ENCODE measurements at places on chromosomes 4 and X.

- DNase-seq = no peak
Observed at GRCh38 chrX:44980403-44980802, 107.4 kb downstream of the KDM6A start.

GRCh38 chrX:46433892-46434291, 111.3 kb downstream of the ZNF674 start:
- peak; percentile 18 for DNase-seq

- no peak for DNase-seq
Observed at GRCh38 chr4:142356801-142357200, 489.3 kb downstream of the INPP4B start.

DNA sequence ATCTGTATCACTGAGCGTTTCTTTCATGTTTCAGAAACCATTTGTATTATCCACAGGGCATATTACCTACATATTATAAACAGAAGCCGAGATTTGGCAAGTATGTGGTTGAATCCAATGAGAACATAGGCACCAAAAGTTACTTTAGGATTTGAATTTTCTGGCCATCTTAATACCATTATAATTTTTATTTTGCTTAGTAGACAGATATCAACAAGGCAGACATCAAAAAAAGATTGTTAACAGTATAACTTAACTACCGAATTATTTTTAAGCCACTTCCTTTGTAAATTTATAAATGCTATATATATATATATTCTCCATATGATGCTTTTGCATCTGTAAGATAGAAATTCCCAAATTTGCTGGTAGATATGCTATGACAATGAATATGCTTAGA, 2.2 kb downstream of the GUCY1B1 start:
- DNase-seq = no peak

DNA sequence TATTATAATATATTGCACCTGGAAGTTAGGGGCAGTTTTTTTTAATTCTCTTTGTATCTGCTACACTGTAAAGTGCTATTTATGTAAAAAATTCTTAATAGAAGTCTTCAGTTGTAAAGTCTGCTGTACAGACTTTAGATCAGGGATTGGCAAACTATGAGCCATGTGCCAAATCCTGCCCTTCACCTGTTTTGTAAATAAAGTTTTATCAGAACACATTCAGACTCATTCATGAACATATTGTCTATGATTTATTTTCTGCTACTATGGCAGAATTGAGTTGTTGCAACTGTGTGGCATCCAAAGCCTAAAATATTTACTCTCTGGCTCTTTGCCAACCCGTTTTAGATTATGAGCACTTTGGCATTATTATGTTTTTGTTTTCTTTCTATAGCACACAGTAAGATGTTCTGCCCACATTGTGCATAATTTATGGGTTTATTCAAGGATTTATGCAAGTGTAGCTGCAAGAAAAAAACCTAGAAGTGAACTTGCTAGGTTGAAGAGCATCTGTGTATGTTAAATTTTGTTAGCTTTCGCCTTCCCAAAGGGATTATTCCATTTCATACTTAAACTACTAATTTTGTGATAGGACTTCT, 56.9 kb downstream of the CLCN3 start:
- DNase-seq = no peak

GRCh38 chrX:9430346-9430921, 34.4 kb upstream of the TBL1X start:
- DNase-seq = peak; percentile 44

DNA sequence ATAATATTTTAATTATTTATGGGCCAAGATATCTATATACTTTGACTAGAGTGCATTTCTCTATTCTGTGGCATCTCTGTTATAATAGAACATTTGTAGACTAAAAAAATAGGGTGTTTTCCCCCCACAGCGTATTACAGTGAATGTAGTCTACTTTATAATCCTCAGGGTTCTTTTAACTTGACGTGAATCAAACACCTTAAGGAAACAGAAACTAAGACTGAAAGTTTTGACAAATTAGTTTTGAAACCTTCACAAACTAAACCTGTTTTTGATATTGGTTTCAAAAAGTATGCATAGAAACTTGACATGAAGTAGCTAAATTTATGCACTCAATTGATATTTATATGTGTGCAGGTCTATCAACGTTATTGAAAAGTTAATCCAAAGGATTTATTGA, 1963.1 kb upstream of the TENM3 start:
- DNase-seq = no peak

GRCh38 chr4:88006956-88007303, 505 bp upstream of the PKD2 start:
- no peak for DNase-seq

DNA sequence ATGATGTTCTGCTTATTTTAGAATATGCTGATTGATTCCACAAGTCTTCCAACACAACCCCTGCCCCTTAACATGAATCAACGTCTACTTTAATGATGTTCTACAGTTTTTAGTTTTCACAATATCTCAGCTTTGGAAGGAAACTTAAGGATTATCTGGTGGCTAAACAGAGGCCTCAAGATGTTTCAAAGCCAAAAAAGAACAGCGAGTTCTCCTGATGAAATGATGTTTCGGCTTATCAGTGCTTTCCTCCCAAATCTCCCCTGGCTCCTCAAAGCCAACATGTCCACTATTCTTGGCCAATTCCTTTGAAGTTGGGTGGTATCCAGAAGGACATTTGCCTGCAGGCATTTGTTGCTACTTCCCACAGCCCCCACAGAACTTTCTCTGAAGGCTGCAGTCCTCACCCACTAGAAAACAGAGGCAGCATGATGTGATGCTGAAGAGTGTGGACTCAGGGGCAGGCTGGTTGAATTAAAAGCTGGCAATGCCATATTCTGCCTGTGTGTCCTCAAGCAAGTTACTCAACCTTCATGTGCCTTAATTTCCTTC, 87.3 kb downstream of the ADGRG4 start:
- DNase-seq = no peak

GRCh38 chr4:151267822-151268535, 9.0 kb upstream of the PRSS48 start:
- DNase-seq = no peak

DNA sequence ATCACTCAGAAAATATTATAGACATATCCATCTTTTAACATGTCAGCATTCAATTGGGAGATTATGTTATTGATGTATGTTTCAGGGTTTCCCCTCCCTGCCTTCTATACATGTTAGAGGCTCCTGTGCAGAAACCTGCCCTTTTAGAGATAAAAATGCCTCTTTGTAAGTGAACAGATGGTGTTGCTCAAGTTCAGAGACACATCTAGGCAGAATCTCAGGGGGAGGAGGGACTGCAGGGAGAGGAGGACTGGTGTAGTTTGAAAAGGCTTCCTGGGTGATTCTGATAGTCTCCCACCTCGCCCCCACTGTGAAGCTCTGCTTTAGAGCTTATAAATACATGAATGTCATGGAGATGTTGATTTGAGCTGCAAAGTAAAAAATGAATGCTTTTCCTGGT, 12.0 kb upstream of the UNC5C start:
- no peak for DNase-seq

DNA sequence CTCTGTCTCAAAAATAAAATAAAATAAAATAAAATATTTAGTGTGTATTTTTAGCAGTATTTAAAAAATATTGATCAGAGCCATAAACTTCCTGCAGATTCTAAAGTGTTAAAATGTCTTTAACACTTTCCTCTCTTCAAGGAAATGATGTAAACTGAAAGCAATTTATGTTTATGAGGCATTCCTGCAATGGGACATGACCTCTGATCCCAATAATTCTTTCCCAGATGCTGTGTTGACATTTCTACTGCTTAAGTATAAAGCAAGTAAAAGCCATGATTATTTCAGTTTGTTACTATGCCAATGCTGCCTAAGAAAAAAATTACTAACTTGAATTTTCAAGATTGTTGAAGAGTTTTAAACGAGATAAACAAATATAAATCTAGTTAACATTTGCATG, 29.0 kb downstream of the COQ2 start:
- peak; percentile 95 for DNase-seq

DNA sequence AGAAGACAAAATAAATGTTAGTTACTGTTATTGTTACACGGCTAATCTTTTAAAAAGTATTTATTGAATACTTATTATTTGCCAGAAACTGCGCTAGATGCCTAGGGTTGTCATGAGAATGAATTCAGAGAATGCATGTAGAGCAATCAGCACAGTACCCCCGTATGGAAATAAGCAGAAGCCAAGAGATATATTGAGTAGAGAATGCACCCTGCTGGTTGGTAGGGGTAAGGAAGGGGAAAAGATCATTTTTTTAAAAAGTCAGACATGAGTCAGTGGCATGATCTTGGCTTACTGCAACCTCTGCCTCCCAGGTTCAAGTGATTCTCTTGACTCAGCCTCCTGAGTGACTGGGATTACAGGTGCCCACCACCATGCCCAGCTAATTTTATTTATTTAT, 13.1 kb upstream of the DRP2 start:
- DNase-seq = peak; percentile 46

- DNase-seq = peak; percentile 20
Observed at GRCh38 chr4:153789741-153790499, 1.0 kb upstream of the SFRP2 start.

DNA sequence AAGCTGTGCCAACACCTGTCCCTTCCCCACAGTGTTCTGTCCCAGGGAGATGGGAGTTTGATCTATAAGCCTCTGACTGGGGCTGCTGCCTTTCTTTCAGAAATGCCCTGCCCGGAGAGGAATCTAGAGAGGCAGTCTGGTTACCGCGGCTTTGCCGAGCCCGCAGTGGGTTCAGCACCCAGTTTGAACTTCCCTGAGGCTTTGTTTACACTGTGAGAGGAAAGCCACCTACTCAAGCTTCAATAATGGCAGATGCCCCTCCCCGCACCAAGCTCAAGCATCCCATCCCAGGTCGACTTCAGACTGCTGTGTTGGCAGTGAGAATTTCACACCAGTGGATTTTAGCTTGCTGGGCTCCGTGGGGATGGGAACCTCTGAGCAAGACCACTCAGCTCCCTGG, 33.3 kb upstream of the ARSJ start:
- DNase-seq = no peak

- no peak for DNase-seq
Observed at GRCh38 chr4:175813821-175814220, 1.8 kb upstream of the GPM6A start.

DNA sequence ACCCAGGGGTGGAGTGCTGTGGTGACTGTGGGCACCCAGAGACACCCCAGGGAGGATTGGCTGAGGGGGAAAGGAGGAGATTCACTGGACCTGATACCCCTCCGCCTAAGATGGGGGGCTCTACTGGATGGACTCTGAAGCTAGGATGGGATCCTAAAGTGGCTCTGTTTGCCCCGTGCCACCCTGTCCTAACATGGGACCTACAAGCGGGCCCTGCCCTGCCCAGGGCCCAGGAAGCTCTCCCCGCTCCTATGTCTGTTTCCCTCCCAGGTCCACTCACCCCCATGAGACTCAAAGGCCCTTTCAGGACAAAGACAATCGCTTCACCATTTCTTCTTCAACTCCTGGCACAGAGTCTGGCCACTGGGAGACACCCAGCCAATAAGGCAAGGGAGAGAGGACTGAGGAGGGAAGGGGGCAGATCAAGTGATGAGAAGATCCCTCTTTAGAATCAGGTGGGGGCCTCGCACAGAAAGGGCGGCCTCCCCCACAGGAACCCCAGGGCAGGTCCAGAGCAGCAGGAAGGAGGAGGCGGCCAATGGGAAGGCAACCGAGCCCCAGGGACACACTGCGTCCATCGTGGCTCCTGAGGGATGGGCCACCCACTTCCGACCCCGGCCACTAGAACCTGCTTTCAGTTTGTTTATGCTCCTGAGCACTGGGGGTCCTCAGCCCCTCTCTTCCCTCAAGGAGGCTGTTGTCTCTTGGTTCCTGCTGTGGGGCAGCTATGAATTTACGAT, 155.4 kb downstream of the AFAP1 start:
- DNase-seq = no peak

DNA sequence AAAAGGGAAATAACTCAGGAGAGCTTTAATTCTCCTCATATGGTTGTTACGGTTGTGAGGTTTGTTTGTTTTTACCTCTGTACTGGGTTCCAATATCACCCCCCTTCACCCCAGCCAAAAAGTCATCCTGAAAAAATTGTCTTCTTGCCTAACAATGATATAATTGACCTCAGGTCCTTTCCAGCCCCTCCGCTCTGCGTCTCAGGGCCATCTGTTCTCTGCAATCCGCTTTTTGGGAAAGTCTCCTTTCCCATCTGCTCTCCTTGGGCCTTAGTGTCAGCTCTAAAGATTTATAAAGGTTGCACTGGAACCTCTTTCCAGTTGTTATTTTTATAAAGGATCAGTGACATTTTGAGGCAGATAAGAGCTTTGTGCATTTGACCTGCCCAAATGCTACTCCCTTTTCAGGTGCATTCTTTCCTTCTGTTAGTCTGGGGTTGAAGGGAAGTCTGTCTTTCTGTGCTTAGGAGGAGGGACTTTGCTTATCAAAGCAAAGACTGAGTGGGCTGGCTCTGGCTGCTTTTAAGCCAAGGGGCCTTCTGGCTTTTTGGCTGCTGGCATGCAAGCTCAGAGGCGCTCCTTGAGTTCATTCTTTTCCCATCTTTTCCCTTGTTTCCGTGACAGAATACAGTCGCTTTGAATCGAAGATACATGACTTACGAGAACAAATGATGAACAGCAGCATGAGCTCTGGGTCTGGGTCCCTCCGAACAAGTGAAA, 34.1 kb downstream of the DLG3 start:
- DNase-seq = no peak

- no peak for DNase-seq
Observed at GRCh38 chrX:106730401-106730800, 3.9 kb downstream of the RNF128 start.

GRCh38 chrX:44949125-44949524, 76.1 kb downstream of the KDM6A start:
- DNase-seq = no peak

- DNase-seq = no peak
Observed at GRCh38 chr4:4406455-4407298, 19.8 kb downstream of the NSG1 start.

GRCh38 chr4:132827522-132827921, 321.6 kb upstream of the PCDH10 start:
- no peak for DNase-seq

DNA sequence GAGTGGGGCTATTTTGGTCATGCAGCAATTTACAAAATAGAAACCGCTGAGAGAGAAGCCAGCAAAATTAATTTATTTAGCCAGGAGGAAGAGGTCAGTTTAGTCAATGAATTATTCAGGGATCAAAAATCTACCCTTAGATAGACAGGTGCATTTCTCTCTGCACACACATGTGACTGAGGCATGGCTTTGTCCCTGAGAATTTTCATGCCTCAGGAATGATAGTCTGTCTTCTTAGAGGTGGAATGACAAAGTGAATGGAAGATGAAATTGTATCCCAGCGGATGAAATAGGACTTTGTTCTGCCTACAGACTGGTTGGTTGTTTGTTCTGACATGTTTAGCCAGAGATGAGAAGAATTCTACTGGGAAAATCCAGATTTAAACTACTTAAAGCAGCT, 46.0 kb downstream of the ANKRD50 start:
- DNase-seq = no peak

DNA sequence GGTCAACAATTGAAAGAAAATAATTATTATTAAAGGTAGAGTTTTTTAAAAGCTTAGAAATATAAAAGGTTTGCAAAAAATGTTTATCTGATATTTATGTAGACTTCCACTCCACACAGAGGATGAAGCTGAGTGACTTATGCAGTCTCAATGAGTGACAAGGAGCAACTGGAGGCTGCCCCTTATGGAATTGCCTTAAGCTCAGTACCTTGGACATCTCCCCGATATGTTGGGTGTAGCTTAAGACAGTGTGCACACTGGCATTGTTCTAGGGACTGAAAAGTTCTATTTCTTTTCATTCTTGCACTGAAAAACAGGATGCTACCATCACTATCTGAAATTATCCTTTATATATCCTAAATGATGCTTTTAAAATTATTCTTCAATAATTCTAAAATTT, 292.1 kb downstream of the PRDM5 start:
- peak; percentile 1 for DNase-seq

- no peak for DNase-seq
Observed at GRCh38 chr4:77872723-77873445, 10.3 kb downstream of the MRPL1 start.

GRCh38 chr4:90443231-90443630, 316.0 kb downstream of the CCSER1 start:
- DNase-seq = no peak

Measured in fibroblast of skin of right quadriceps (primary cell).